ENCODE measurements at places on chromosomes 11 and 22.
A peak's percentile ranks its signal among the peaks of the same experiment; 100 is the strongest.

DNA sequence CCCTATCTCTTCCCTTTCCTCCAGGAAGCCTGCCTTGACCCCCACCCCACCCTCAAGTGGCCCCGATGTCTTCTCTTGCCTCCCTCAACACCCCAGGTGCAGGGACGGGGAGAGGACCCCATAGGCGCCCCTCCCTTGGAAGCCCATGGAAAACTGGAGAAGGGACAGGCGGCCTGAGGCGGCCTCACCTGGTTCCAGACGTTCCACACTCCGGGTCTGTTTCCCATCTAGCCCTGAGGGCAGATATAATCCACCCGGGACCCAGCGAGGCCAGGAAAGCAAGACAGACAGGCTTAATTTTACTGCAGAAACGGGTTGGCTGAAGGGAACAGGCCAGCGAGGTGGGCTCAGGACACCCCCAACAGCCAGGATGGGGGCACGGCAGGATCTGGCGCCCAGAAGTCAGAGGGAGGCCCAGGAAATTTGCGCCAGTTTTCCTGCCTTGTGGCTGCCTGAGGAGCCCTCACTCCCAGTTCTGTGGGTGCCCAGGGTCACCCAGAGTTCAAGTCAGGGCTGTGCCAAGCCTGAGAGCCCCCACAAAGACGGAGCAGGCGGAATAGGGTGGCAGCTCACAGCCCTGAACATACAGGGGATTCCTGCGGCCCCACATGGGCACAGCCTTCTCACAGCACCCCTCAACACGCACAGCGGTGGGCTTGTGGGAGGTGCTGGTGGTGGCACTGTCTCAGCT, 3.0 kb upstream of the SIGIRR start:
- no peak for DNase-seq

- DNase-seq = no peak
Measured at GRCh38 chr11:119783466-119784400, 54.7 kb upstream of the NECTIN1 start.

GRCh38 chr11:44887636-44888035, 63.0 kb downstream of the TP53I11 start:
- DNase-seq = no peak

DNA sequence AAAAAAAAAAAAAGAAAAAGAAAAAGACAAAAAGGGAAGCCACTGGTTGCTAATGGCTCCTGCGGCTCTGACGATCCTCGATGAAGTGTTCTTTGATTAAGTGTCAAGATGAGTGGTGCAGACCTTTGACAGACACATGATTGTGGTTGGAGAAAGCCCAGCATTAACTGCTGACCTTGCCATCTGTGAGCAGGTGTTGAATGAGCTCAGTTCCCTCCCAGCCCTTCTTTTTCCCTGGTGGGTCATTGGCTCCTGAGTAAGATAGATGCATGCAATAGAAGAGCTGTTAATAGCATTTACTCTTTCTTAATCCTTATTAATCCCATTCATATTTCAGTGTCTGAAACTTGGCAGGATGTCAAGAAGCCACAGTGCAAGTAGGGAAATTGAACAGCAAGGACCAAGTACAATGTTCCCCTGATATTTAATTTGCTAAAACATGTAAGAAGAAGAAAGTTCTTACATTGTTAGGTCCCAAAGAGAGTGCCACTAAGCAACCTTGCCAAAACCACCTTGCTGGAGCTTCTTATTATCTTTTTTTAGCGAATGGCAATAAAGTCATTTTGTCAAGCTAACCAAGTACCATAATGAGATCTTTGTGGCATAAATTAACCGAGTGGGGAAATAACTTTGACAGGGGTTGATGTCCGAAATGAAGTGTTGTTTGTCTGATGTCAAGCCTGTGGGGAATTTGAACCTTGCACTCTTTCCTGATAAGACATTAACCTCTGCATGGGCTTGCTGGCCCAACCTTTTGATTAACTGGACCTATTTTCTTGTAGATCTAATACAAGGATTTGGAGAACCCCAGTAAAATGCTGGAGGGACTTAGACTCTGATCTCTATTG, 113.7 kb downstream of the PTPRJ start:
- DNase-seq = peak; percentile 20

- DNase-seq = no peak
Measured at GRCh38 chr11:126411971-126412381, 56.5 kb downstream of the ST3GAL4 start.

GRCh38 chr11:123145661-123146060, 49.4 kb downstream of the CLMP start:
- DNase-seq = no peak

GRCh38 chr22:18042685-18043084, 18.3 kb upstream of the MICAL3 start:
- no peak for DNase-seq

- no peak for DNase-seq
Measured at GRCh38 chr22:37345863-37346504, 63.7 kb downstream of the CYTH4 start.

- no peak for DNase-seq
Measured at GRCh38 chr11:101436511-101437142, 147.2 kb downstream of the TRPC6 start.

DNA sequence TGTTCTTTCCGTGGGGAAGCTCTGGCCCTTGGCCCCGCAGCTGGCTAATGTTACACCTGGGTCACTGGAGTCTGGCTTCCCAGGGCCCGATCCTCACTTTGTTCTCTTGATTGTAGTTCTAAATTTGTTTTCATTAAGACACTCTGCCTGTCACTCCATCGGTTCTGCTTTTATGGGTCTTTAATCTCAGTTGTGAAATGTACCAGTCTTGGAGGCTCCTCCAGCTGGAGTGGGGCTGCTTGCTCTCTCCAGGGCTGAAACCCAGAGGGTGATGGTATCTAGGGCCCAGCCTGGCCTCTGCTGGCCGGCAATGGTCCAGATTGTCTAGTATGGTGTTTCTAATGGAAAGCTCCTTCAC, 352.9 kb downstream of the TENM4 start:
- DNase-seq = no peak

DNA sequence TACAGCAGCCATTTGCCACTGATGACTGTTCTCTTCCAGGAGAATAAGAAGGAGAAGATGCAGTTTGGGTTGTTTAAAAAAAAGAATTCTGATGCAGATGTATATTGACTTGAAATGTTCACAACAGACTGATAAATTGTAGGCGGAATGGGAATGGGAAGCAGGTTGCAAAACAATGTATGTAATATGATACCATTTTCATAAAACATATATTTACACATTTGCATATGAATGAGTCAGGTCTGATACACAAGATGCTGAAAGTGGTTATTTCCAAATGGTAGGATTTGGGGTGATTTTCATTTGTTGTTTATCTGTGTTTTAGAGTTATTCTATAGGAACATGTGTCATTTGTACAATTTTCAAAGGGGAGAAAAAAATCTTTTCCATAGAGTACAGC, 9.0 kb upstream of the RCN1 start:
- DNase-seq = no peak

GRCh38 chr22:24133187-24133965, 47.9 kb upstream of the SUSD2 start:
- DNase-seq = peak; percentile 39

DNA sequence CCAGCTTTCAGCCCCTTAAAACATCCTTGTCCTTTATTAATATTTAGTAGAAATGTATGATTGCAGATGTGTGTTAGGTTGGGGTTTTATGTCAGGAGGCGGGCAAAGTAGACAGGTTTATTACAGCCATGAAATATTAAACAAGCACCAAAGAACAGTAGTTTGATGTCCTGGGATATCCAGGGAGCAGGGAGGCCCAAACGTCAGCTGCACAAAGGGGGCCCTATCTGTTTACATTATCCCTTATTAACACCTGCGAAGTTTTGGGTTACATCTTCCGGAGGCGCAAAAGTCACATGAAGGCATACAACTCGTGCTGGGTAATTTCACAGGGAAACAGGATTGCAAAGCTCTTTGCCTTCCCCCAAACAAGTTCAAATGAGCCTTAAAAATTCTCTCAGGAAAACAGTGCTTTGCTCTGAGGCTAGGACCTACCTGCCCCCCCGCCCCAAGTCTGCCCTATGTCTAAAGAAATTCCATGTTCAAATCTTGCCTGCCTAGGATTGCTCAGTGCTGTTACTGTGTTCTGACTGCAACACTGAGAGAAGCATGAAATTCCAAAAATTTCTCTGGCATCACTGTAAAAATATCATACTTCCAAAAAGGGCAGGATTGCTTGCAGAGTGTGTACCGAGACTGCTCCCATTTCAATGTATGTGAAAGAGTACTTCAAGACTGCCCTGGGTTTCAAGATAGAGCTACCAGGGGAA, 8.9 kb downstream of the MN1 start:
- DNase-seq = no peak

GRCh38 chr11:60005360-60005759, 11.6 kb upstream of the OOSP4B start:
- DNase-seq = no peak
